ENCODE measurements at places on chromosomes 6 and 20. TPM values are rescaled to one million over a fixed set of nuclear protein-coding genes. Genes with fewer than 3 reads are reported as not detected.

The GSTA3 gene
- total RNA-seq = not detected

DNA sequence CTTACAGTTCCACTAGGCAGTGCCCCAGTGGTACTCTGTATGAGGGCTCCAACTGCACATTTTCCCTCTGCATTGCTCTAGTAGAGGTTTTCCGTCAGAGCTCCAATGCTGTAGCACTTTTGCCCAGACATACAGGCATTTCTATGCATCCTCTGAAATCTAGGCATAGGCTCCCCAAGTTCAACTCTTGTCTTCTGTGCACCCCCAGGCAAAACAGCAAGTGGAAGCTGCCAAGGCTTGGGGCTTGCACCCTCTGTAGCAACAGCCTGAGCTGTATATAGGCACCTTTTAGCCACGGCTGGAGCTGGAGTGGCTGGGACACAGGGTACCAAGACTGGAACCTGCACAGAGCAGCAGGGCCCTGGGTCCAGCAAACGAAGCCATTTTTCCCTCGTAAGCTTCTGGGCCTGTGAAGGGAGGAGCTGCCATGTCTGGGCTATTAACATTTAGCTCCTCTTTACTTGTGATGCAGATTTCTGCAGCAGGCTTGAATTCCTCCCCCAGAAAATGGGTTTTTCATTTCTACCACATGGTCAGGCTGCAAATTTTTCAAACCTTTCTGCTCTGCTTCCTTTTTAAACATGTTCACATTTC lies 596.2 kb upstream of the ADGRB3 start:
- DNase-seq = no peak

DNA sequence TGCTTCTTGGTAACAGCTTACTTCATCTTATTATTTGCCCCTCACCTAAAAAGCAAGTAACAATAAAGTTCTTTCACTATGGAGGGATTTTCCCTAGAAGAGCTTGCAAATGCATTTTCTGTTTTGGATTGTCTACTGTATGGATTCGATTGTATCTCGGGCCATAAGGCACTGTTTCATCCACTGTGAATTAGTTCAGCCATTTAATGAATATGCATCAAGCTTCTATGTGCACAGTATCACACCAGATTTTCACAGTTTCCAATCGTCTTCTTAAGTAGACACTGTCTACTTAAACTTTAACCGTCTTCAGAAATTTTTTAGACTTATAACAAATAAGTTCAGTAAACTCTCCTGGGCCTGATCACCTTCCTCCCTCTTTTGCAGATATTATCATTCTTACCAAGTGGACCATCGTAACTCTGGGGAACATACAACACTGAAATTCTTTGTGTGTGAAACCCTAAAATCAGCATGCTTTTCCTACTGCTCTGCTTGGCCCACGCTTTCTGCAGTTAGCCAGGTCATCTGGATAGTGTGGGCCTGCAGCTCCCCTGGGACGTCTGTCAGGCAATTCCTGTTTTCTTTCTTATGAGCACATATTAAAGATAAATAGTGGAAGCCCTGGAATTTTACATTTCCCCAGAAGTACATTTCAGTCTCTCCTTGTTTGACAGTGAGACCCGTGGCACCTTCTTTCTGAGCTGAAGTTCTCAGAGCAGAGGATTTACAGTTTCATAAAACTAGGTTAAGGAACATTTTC lies 136.5 kb upstream of the PDE10A start:
- no peak for DNase-seq

The CSNK2B gene
- total RNA-seq = 213 TPM

GRCh38 chr6:1916334-1917070 lies 306.8 kb downstream of the FOXC1 start:
- DNase-seq = no peak

The DNAH8 gene
- not detected for total RNA-seq

DNA sequence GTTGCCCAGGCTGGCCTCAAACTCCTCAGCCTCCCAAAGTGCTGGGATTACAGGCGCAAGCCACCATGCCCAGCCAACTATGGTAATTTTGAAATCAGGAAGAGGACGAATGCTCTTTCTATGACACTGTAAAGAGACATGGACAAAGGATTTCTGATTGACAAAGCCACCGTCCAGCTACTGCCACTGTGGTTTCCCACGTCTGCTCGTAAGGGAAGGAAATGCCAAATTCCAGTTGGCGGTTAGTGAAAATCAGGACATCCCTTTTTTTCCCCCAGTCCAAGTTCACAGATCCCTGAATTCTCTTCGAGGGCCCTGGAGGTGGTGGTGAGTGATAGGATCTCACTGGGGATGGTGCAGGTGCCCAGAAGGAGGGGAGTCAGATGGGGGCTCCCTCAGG lies 31.2 kb downstream of the SNAI1 start:
- no peak for DNase-seq

The PNPLA1 gene
- total RNA-seq = not detected

- no peak for DNase-seq
Measured at GRCh38 chr20:10221021-10221420, 2.4 kb downstream of the SNAP25 start.

- peak; percentile 54 for DNase-seq
Measured at GRCh38 chr20:9068841-9069663, at the start of gene PLCB4. PLCB4 (plus strand) TSS chr20:9069087; CDS start chr20:9307815, 238,728 bp downstream.

GRCh38 chr6:149235130-149235561 lies 82.4 kb upstream of the TAB2 start:
- DNase-seq = no peak

GRCh38 chr20:24253321-24253720 lies 216.1 kb upstream of the SYNDIG1 start:
- DNase-seq = no peak

The SLC17A1 gene
- not detected for total RNA-seq

GRCh38 chr6:112215488-112216284 lies 38.7 kb downstream of the LAMA4 start:
- DNase-seq = no peak

DNA sequence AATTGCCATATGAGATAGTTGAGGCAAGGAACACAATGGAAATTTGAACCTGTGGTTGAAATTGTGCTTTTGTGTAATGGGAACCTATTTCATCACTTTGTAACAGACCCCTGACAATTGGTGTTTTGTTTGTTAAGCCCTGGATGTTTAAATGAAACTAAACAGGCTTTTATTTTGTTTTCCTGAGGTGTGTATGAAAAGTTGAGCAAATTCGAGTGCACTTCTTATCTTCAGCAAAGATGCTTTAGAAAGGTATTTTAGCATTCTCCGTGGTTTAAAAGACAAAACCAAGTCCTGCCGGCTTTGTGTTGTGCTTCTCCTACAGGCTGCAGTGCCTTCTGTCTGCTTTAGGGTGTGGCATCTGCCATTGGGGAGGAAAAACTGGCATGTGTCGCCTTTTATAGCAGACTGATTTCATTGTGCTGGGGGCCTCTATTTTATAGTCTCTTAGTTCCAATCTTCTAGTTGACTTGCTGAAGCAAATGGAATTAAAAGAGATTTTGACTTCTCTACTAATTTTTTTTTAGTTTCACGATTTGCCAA lies 2.2 kb upstream of the ARID1B start:
- DNase-seq = peak; percentile 26
